ENCODE measurements at places on chromosomes 5 and 9.

- DNase-seq: no peak
Measured at GRCh38 chr9:12956261-12956660, 181.4 kb downstream of the LURAP1L start.

GRCh38 chr9:81558091-81558830 is 131.1 kb downstream of the TLE1 start:
- no peak for DNase-seq

DNA sequence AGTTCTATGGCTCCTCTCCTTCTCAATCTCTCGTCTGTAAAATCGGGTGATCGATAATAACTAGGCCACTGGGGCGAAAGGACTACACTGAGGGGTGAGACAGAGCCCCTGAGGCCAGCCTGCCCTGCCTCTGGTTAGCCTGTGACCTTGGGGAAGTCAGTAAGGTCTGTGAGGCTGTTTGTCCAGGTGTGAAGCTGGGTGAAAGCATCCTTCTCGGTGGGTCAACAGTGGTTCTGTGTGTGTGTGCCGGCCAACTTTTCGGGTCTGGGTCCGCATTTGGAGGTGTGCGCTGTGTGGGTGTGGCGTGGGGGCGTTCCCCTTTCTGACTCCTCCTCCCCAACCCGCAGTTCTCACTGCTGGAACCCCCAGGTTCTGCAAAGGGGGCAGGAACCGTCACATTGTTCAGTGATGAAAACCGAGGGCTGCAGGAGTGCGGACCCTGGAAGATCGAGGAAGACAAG is 5.0 kb upstream of the RNF44 start:
- peak; percentile 32 for DNase-seq

- no peak for DNase-seq
Measured at GRCh38 chr5:146770980-146771379, 107.6 kb downstream of the PPP2R2B start.
